ENCODE measurements at places on chromosomes 11 and 22. TPM values are rescaled to one million over a fixed set of nuclear protein-coding genes. Genes with fewer than 3 reads are reported as not detected.

The DENND6B gene
- 17.2 TPM for total RNA-seq

The TLCD5 gene
- total RNA-seq: 17.0 TPM

The ACTN3 gene
- not detected for total RNA-seq

The CARD16 gene
- total RNA-seq: not detected

The CCDC90B gene
- total RNA-seq: 154 TPM

The HTR3B gene
- 0.25 TPM for total RNA-seq

The SLC22A25 gene
- total RNA-seq: under 0.01 TPM

The CSNK2A3 gene
- 2.5 TPM for total RNA-seq

The ACR gene
- total RNA-seq: not detected

The IGLL1 gene
- not detected for total RNA-seq

The CCDC87 gene
- total RNA-seq: 0.25 TPM

The DLG2 gene
- 198 TPM for total RNA-seq

The SERPIND1 gene
- 8.6 TPM for total RNA-seq

All from temporal lobe (tissue), 4 donors.